ENCODE measurements at places on chromosomes 12 and 14.

GRCh38 chr14:20295067-20295466, 10.7 kb downstream of the TTC5 start:
- no peak for DNase-seq

DNA sequence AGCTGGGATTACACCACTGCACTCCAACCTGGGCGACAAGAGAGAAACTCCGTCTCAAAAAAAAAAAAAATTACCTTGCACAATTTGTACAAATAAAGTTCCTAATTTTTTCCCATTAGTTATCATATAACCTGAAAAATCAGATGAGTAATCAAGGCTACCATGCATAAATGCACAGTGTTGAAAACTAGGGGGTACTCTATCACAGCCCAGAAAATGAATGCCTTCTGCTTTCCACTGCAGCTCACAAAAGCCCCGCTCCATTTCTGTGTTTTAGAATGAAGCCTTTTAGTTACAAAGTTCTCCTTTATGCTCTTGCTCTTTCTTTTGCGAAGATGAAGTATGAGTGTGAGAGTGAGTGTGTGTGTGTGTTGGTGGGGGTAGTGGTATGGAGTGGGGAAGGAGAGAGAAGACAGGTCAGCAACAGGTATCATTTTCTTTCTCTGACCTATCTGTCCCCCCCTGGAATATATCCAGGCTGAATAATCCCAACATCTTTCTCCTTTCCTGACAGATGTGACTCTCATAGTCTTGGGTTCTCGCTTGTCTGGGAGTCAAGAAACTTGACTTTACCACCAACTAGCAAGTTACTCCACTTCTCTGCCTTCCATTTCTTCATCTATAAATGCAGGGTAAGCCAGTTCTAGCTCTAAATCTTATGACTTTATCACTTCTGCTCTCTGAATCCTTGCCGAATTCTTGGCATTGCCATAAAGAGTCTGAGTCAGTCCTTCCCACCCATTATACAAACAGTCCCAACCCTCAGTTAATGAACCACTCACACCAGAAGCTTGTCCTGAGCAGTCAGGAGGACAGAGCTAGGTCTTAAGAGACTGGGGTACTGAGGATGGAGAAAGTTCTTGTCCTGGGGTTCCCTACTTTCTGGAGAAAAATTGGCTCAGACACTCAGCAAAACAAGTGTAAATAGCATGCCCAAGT, 16.1 kb downstream of the BIN2 start:
- no peak for DNase-seq

DNA sequence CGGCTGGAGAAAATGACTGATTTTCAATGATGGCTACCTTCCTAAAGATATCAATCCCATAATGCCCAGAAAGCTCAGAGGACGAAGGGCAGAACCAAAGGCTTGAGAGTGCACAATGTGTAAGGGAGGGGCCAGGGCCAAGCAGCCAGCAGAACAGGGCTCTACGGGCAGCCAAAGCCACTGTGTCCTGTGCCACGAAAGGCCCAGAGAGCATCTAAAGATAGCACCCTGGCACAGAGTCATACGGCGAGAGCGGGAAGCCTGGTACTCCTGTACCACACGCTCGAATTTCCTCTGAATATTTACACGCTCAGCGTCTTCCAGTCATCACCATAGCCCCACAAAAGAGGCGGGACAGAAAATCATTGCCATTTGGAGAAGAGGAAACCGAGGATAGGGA, 39.5 kb downstream of the PRMT8 start:
- no peak for DNase-seq

DNA sequence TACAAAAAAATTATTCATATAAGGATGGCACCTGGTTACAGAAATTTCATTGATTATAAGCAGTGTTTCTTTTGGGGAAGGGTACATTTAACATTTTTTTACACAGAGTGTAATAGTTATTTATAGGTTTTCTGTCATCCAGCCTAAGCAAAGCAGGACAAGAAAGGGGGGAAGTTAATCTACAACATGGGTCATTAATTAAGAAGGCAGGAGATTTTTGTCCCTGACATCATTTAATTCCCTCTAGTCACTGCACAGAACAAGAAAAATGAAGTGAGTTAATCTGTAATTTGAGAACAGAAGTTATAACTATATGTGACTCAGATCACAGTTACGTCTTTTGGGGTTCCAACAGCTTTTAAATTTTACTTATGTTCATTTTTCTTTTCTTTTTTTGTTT, 173.4 kb downstream of the PTPRO start:
- DNase-seq = no peak

GRCh38 chr12:108313606-108314351, 25.3 kb downstream of the CMKLR1 start:
- DNase-seq = no peak

GRCh38 chr12:42298887-42299286, 27.0 kb downstream of the ZCRB1 start:
- DNase-seq = no peak

- DNase-seq = no peak
Observed at GRCh38 chr14:64848239-64848638, 31.5 kb downstream of the SPTB start.

DNA sequence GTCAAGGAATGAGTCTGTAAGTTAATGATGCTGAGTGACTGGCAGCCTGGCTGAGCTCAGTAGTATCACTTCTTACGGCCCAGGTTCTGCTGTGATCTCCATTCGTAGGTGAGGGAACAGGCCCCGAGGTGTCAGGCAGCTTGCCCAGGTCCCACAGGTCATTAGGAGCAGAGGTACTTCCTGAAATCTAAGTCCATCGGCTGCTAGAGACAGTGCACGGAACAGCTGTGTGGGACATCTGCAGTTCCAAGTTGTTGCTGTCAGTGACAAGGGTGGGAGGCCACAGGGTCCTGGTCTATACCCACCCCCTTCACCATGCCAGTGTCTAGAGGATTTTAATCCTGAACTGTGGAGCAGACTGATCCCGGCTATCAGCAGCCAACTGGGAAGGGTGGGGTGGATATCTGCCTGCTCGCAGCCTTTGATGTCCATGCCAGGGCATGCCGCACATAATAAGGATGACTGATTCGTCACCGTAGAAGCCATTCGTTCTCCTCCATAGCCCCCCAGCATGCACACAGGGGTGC, 82.3 kb upstream of the RIN3 start:
- no peak for DNase-seq

DNA sequence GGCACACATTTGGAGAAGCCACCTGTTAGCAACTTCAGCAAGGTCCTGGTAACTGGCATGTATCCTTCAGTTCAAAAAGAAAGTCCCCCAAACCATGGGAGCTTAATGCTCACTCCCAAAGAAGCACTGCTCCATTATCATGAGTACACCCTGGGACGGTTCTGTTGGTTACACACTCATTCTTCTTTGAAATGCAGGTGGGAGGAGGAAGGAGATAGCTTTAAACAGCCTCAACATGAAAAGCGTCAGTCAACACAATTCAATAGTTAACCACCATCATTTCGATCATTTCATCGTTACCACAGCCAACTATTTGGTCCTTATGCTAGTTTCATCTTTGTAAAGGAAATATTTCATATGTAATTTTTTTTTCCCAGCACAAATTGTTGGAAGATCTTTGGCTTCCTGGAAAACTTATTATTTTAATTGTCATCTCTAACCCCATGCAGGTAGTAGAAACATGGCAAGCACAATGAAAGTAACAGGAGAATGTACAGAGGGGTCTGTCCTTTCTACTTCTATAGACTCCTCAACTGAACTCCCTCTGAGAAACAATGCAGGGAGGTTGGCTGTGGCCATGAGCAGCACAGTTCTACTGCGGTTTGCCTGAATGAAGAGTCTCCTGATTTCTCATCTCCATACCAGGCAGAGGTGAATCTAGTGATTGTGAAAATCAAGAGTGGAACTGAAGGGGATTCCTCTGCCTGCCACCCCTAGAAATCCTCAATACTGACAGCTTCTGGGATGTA, 196.4 kb upstream of the FOXN3 start:
- no peak for DNase-seq

DNA sequence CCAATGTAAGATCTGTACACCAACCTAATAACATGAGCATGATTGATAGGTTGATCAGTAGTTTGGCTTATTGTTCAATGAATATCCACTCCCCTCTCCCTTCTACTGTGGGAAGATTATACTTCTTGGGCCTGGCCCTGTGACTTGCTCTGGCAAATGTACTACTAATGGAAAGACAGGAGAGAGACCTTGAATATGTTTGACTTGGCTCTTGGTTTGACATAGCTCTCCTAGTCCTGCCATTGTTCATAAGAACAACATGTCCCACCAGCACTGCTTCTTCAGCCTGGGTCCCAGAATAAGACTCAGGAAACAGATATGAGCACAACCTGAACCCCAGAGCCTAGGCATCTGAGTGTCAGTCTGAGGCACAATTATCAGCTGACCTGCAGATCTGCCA, 112.8 kb upstream of the RESF1 start:
- DNase-seq = no peak

GRCh38 chr12:67981287-67982162, 7.7 kb upstream of the IFNG-AS1 start:
- DNase-seq = no peak

DNA sequence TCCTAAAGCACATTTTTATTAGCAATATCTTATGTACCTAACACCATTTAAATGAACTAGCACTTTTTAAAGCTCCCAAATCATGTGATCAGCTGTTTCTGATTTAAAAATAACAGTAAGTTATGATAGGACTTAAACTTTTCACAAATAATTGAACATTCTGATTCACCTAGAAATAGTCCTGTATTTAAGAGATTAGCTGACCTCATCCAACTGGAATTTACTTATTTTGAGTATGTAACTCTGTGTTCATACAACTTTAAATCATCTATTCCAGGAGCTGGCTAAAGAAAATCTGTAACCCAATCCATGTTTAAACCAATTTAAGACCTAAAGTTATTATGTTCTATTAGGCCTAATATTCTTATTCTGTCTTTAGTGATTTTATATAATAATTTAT, 184.3 kb downstream of the CCDC91 start:
- DNase-seq = no peak

DNA sequence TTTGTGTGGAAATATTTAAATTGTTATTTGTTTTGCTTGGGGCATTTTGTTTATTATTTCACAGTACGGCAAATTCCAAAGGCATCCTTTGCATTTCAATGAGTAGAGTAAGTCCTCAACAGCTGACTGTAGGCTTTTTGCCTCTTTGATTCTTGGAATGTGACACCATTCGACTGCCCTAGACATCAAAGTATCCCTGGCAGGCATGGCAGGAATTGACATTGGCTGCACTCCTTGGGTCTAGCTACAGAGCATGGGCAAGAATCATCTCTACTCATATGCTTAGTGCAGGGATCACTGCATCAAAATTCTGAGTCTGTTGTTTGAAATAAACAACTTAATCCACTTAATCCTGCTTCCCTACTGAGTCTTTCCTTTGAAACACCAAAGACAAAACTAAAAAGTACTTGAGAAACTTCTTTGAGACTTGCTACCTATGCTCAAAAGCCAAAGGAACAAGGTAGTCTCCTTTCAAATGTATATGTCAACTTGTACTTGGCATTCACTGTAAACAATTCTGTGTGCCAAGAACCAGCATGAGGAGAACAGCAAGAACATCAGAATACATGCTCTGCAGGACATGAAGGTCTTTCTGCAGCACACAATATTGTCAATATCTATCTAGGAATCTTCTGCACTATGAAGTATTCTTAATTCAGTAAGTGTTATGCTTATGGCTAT, 1569.0 kb upstream of the FLRT2 start:
- DNase-seq = no peak

GRCh38 chr14:97539884-97540283, 742.7 kb downstream of the VRK1 start:
- DNase-seq = no peak

DNA sequence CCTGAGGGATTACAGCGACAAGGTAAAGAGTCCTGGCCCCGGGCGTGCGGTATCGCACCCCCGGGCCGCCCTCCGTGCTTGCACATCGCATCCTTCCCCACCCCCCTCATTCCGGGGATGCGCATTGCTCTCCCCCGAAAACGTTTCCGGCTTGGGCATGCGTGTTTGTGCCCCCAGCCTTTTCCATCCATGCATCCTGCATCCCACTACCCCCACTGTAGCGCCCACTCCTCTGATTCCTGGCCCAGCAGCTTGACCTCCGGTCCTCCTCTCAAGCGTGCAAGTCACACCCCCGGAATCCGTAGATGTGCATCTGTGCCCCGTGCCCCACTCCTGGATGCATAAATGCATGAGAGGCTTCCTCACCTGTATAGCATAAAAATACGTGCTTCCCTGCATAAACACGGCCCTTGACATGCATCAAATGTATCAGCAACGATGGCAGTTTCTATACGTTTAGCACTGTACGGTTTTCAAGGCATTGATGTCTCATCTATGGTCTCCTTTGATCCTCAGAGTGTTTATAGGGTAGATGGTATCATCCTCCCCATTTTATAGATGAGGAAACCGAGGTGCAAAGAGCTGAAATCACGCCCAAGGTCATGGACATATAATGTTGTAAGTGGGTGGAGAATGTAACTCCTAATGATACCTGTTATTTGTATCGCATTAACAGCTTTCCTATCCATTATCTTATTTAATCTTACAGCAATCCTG, 484 bp downstream of the RIC8B start:
- no peak for DNase-seq

DNA sequence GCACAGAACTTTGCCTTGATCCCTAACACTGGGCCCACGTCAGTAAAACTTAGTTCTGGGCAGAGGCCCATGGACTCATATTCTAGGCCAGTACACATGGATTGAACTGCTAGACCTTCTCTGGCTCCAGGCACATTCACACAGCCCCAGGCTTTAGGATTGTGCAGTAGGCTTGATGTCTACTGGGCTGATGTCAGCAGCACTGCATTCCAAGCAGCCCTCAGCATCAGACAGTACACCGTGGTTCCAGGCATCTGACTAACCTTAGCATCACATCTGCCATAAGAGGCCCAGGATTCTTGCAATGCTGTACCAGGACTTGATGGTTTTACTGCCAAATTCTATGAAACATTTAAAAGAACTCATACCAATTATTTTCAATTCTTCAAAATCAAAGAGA, 301.9 kb downstream of the CCER1 start:
- no peak for DNase-seq

DNA sequence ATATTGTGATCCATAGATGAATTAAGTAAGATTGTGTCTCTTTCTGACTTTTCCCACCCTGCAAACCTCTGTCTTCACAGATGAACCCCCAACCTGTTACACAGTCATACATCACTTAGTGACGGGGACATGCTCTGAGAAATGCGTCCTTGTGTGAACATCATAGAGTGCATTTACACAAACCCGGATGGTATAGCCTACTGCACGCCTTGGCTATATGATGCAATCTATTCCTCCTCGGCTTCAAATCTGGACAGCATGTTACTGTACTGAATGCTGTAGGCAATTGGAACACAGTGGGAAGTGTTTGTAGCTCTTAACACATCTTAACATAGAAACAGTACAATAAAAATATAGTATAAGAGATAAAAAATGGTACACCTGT, 7.4 kb upstream of the TESPA1 start:
- DNase-seq = no peak

GRCh38 chr12:11412731-11413130, 17.4 kb upstream of the PRB2 start:
- DNase-seq = no peak

- no peak for DNase-seq
Observed at GRCh38 chr12:112182499-112182898, 57.1 kb downstream of the TRAFD1 start.

DNA sequence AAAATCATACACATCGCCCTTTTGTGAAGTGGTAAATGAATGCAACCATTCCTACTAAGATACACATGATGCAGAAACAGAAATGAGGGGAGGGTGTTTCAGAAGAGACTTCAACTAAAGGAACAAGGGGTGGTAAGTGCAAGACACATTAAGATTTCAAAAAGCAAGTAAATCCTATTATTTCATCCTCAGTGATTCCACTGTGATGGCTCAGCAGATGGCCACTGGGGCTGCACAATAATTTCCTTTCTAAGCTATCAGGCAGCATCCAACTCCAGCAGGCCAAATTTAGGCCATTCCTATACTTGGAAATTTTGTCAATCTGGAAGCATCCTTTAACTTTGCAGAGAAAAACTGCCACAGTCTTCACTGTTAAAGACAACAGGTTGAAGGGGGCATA, 272.4 kb downstream of the NELL2 start:
- DNase-seq = no peak

All from stimulated activated CD8-positive, alpha-beta memory T cell treated with anti-CD3 and anti-CD28 coated beads, Interleukin-4, amount 100 ng/mL, for 4 hours (primary cell).